MV-4-11 (cell line): ENCODE measurements at places on chromosomes 3 and 15.

- peak; percentile 50 for DNase-seq
These were observed 29.7 kb upstream of the SPATA12 start for GRCh38 chr3:57030721-57031120.

- DNase-seq = no peak
These were observed 562 bp downstream of the CGGBP1 start for GRCh38 chr3:88058306-88058580.

DNA sequence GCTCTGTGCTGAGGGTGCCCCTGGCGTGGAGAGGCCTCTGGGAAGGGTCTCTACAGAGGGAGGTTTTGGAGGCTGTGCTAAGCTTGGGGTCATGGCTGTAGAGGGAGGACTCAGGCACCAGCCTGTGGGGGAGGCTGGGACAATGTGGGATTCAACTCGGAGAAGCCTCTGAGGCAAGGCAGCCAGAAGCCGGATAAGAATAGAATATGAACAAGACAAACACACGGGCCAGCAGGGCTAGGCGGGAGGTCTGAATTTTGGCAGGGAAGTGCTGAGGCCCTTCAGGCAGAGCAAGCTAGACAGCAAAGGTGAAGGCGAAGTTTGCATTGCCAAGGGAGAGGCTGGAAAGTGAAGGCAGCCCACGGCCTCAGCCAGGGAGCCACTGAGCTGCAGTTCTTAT lies 612.1 kb upstream of the NR2F2 start:
- no peak for DNase-seq

DNA sequence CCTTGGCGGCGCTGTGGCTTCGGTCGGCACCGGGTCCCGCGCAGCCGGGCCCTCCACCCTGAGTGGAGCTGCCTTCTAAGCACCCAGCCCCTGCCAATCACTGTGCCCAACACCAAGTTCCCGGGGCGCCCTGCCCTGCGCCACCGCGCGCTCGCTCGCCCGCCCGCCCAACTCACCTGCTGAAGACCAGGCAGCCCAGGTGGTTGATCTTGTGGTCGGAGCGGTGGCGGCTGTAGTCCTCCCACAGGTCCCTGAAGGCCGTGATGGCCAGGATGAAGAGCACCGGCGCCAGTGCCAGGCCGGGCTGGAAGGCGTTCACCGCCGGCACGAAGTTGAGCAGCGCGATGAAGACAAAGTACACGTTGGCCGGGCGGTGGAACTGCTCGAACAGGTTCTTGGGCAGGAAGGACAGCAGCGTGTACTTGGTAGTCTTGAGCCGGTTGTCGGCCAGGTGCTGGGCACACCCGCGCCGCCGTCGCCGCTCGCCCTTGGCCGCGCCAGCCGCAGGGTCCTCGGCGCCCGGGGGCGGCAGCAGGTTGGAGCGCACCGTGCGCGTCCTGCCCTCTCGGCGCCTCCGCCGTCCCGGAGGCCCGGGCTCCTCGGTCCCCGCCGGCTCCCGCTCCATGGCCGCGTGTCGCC lies 536 bp downstream of the ATP10A start:
- DNase-seq = no peak

DNA sequence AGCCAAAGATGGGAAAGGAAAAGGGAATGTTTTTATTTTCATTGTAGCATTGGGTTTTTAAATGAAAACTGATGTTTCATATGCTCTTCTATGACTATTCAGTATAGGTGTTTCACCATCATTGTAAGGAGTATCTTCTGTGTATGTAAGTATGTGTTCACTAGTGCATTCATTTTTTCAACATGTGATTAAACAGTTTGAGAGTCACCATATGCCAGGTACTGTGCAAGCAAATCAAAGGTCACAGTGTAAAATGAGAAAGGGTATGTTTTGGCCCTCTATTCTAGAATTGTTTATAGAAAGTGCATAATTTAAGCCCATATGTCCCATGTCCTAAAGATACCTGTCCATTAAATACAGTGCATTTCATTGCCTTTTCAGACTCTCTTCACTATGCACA lies 207.2 kb downstream of the ZBTB20 start:
- DNase-seq = no peak

- peak; percentile 12 for DNase-seq
These were observed 57.2 kb downstream of the ATP1B3 start for GRCh38 chr3:141933421-141934300.
